Hair follicular keratinocyte (primary cell): ENCODE measurements at places on chromosomes 7 and 10. TPM values are rescaled to one million over a fixed set of nuclear protein-coding genes. Genes with fewer than 3 reads are reported as not detected.

ITGA8 gene
- 0.04 TPM in 1 of 2 replicates, not detected in the other for total RNA-seq

CDHR3 gene
- 0.65 and 1.8 TPM in 2 replicates for total RNA-seq

IKZF1 gene
- total RNA-seq = not detected in 2 replicates

ACHE gene
- total RNA-seq = 0.31 TPM in 1 of 2 replicates, not detected in the other

TES gene
- total RNA-seq = 128 and 156 TPM in 2 replicates

FAM131B gene
- 0.08 and 0.19 TPM in 2 replicates for total RNA-seq

TMEM273 gene
- total RNA-seq = not detected in 2 replicates

PLPP4 gene
- total RNA-seq = 2.0 TPM in 1 of 2 replicates, not detected in the other

PPP1R17 gene
- total RNA-seq = not detected in 2 replicates

LRRD1 gene
- total RNA-seq = not detected in 2 replicates

FOXP2 gene
- total RNA-seq = not detected in 2 replicates

LRCH4 gene
- total RNA-seq = 21.2 and 26.6 TPM in 2 replicates

SDHAF3 gene
- total RNA-seq = 12.8 and 33.8 TPM in 2 replicates

BRI3 gene
- total RNA-seq = 21.0 and 33.1 TPM in 2 replicates

ZDHHC16 gene
- total RNA-seq = 53.5 and 58.4 TPM in 2 replicates

NANOS1 gene
- 1.7 and 2.6 TPM in 2 replicates for total RNA-seq

COBL gene
- not detected in 2 replicates for total RNA-seq

PRLHR gene
- total RNA-seq = not detected in 2 replicates

CPA2 gene
- total RNA-seq = 0.11 TPM in 1 of 2 replicates, not detected in the other

GPR26 gene
- total RNA-seq = not detected in 2 replicates

AP5Z1 gene
- 15.7 and 20.4 TPM in 2 replicates for total RNA-seq

PLXDC2 gene
- total RNA-seq = 3.0 and 7.3 TPM in 2 replicates

LRRC4 gene
- 0.15 and 0.39 TPM in 2 replicates for total RNA-seq

PLOD3 gene
- total RNA-seq = 60.8 and 78.1 TPM in 2 replicates

TRIM50 gene
- not detected in 2 replicates for total RNA-seq

MOGAT3 gene
- total RNA-seq = not detected in 2 replicates

FAM237B gene
- total RNA-seq = not detected in 2 replicates
